Spinal cord (tissue), 10 donors: ENCODE measurements at places on chromosomes 12 and 14. TPM values are rescaled to one million over a fixed set of nuclear protein-coding genes. Genes with fewer than 3 reads are reported as not detected.

Gene KCNA1
- 7.1 TPM for polyA plus RNA-seq

Gene CACNA2D4
- polyA plus RNA-seq, result 1.6 TPM

Gene FGF6
- not detected for polyA plus RNA-seq

Gene KRT4
- 0.20 TPM for polyA plus RNA-seq

Gene BHLHE41
- polyA plus RNA-seq, result 41.0 TPM

Gene TAMALIN
- polyA plus RNA-seq, result 21.5 TPM

Gene SLC38A2
- polyA plus RNA-seq, result 102 TPM

Gene OASL
- polyA plus RNA-seq, result 0.21 TPM

Gene PZP
- 0.13 TPM for polyA plus RNA-seq

Gene TMEM119
- polyA plus RNA-seq, result 12.0 TPM

DNA sequence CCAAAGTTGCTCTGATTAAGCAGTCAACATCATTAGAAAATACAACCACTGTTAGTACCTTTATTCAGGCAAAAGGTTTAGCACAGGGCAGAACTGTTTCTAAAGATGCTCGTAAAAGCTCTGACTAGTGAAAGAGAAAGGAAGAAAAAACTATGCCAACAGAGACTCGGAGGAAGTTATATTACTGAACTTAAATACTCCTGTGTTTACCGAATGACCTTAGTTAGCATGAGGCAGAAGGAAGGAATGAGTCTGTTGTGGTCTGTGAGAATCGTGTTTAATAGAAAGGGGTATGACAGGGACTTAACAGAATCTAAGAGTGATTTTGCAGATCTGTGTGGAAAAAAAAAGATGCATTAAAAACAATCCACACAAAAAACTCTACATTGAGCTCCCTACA, 84.1 kb upstream of the OVCH1 start:
- H3K27ac ChIP-seq, result no peak overlapping the region
- H3K27me3 ChIP-seq, result no peaks in the 10 kb centered on the region
- no peak overlapping the region for H3K4me3 ChIP-seq
- H3K36me3 ChIP-seq, result no peaks in the 10 kb centered on the region

DNA sequence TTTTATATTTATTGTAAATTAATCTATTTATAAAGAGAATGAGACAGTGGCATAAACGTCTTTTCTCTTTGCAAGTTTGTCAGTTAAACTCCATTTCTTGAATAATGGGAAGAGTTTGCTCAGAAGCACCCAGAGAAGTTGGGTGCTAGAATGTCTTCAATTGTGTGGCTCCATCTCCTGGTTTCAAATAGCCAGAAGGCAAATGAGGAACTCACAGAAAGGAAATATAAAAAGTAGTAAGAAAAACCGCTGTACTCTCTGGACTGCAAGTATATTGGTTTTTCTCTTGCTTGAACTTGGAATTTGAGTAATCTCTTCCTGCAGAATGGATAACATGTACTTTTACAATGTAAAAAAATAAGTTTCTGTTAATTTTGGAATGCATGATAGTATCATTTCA, 217.5 kb downstream of the DPY19L2 start:
- no peaks in the 10 kb centered on the region for H3K36me3 ChIP-seq
- H3K4me1 ChIP-seq, result no peaks in the 10 kb centered on the region
- no peak overlapping the region for H3K27ac ChIP-seq
- no peaks in the 10 kb centered on the region for H3K27me3 ChIP-seq
- no peak for DNase-seq

GRCh38 chr14:22549981-22550673, 38.9 kb downstream of the DAD1 start:
- no peak overlapping the region for H3K27ac ChIP-seq
- peaks cover 12% of the 10 kb centered on the region for H3K4me1 ChIP-seq
- no peaks in the 10 kb centered on the region for H3K27me3 ChIP-seq
- no peak for DNase-seq

DNA sequence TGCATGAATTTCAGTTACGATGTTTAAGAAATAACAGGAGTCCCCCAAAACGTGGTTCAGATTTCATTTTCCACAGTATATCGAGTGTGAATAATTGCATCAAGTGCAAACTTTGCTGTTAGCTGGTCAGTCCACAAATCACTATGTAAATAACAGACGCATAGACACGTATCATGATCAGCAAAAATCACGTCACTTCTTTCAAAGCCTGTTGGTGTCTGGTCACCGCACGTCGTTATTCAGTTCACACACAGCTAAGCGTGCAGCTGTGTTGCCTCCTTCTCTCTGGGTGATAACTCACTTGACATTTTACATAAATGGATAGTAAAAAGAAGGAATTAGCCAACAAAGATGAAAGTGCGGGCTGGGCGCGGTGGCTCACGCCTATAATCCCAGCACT, 126.8 kb upstream of the MED13L start:
- peaks cover 11% of the 10 kb centered on the region for H3K4me1 ChIP-seq
- no peaks in the 10 kb centered on the region for H3K36me3 ChIP-seq
- H3K27ac ChIP-seq, result no peak overlapping the region

- DNase-seq, result no peak
- H3K36me3 ChIP-seq, result no peaks in the 10 kb centered on the region
- H3K4me3 ChIP-seq, result no peak overlapping the region
- H3K4me1 ChIP-seq, result no peaks in the 10 kb centered on the region
- no peaks in the 10 kb centered on the region for H3K27me3 ChIP-seq
Observed at GRCh38 chr12:24088751-24089509, 139.5 kb upstream of the SOX5 start.

GRCh38 chr14:99382781-99383471, 97.7 kb downstream of the SETD3 start:
- no peaks in the 10 kb centered on the region for H3K36me3 ChIP-seq
- peaks cover 14% of the 10 kb centered on the region for H3K4me1 ChIP-seq
- H3K27ac ChIP-seq, result no peak overlapping the region
- DNase-seq, result no peak
- H3K27me3 ChIP-seq, result peaks cover 2% of the 10 kb centered on the region

DNA sequence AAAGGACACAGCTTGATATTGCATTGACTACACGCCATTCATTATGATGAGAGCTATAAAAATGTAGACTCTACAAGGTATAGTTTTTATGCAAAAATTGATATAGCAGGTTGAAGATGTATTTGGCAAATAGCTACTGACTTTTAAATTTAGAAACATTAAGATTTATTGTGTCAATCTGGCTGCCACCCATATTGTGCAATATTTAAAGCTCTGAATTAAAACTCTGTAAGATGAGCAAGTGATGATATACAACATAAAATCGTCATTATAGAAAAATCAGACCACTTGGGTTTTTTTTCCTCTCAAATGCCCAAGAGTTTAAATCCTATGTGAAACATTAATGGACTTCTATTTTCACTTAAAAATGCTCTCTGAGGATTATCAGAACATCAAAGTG, 36.8 kb upstream of the E2F7 start:
- no peak overlapping the region for H3K27ac ChIP-seq
- H3K36me3 ChIP-seq, result no peaks in the 10 kb centered on the region
- DNase-seq, result no peak
- H3K4me3 ChIP-seq, result no peak overlapping the region

- H3K36me3 ChIP-seq, result peaks cover 3% of the 10 kb centered on the region
- peaks cover 76% of the 10 kb centered on the region for H3K4me1 ChIP-seq
Observed at GRCh38 chr14:95496111-95496681, 20.3 kb downstream of the SYNE3 start.

DNA sequence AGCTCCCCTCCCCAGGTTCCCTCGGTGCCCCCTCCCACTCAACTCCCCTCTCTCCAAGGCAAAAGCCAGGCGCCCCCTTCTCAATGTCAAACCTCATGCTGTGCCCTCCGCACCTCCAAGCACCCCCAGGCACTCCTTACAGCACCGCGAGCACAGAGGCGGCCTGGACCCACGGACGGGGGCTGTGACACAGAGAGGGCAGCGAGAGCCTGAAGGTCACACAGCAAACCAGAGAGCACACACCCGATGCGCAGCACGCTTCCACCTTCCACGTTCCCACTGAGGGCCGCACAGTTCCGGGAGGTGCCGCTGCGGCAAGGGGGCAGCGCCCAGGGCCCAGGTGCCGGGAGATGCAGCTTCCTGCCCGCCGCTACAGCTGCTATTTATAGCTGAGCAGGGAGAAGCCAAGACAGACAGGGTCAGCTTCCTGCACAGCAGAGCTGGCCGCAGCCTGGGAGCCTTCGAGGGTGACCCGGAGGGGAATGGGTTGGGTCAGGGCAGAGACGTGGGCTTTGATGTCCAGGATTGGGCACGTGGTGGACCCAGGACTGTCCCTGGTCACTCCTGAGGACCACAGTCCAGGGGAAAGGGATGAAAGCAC, 12.9 kb downstream of the NCOR2 start:
- H3K27me3 ChIP-seq, result no peaks in the 10 kb centered on the region
- peaks cover 85% of the 10 kb centered on the region for H3K4me1 ChIP-seq
- H3K27ac ChIP-seq, result no peak overlapping the region
- no peak overlapping the region for H3K4me3 ChIP-seq

- no peaks in the 10 kb centered on the region for H3K27me3 ChIP-seq
- H3K4me1 ChIP-seq, result peaks cover 34% of the 10 kb centered on the region
- H3K27ac ChIP-seq, result peak overlapping the region; percentile 20
- no peak overlapping the region for H3K4me3 ChIP-seq
- H3K36me3 ChIP-seq, result no peaks in the 10 kb centered on the region
Observed at GRCh38 chr12:11718768-11719253, 69.3 kb downstream of the ETV6 start.

- no peaks in the 10 kb centered on the region for H3K4me1 ChIP-seq
- H3K4me3 ChIP-seq, result no peak overlapping the region
- H3K36me3 ChIP-seq, result no peaks in the 10 kb centered on the region
- peaks cover 2% of the 10 kb centered on the region for H3K27me3 ChIP-seq
- DNase-seq, result peak; percentile 22
Observed at GRCh38 chr14:82075566-82075965, 541.9 kb upstream of the SEL1L start.

GRCh38 chr14:75126679-75127473, at the start of gene NEK9:
NEK9 (minus strand) TSS chr14:75127048; CDS start chr14:75126921, 127 bp downstream.
- H3K27ac ChIP-seq, result peak within 1 kb of the TSS; percentile 93
- peaks cover 11% of the 10 kb centered on the region for H3K36me3 ChIP-seq
- peak; percentile 77 for DNase-seq
- no peaks in the 10 kb centered on the region for H3K27me3 ChIP-seq
- peak within 1 kb of the TSS; percentile 86 for H3K4me3 ChIP-seq
